Stimulated activated CD4-positive, alpha-beta T cell treated with anti-CD3 and anti-CD28 coated beads, Interleukin-4, amount 100 ng/mL, for 48 hours (primary cell): ENCODE measurements at places on chromosomes 12 and 14.

- no peak for DNase-seq
These were observed 10.7 kb upstream of the NEUROD4 start for GRCh38 chr12:55008944-55009585.

GRCh38 chr12:89370850-89371249 is 18.5 kb upstream of the DUSP6 start:
- DNase-seq = no peak

- DNase-seq = no peak
These were observed 10.2 kb downstream of the SLCO1A2 start for GRCh38 chr12:21324551-21324950.

GRCh38 chr14:21106176-21106497 is 5.3 kb downstream of the TMEM253 start:
- no peak for DNase-seq

- no peak for DNase-seq
These were observed 10.2 kb downstream of the INHBC start for GRCh38 chr12:57444744-57445143.

DNA sequence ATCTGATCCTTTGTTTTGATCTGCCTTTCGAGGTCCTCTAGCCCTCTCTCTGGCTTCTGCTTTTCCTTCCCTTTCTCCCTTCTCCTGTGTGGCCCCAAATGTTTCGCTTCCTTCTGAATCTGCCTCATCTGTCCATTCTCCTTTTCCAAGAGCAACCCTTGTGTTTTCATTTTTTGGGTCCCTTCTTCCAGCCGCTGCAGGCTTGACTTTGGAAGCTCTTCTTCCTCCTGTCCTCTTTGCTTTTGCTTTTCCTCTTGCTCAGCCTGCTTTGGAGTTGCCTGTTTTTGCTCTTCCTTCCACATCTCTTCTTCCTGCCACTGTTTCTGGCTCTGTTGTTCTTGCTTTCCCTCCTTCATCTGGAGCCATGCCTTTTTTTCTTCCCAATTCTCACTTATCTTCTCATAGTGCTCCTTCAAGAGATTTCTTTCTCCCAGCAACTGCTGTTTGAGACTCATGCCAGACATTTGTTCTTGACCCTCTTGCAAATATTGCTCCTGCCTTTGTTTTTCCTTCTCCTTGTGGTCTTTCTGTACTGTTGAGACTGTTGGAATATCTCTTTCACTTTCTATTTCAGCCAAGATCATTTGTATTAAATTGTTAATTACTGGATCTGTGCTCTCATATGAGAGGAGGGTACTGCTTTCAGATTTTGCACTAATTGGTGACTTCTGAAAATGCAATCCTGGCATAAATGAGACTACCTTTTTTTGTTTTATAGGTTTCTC is 42.4 kb downstream of the FAM186A start:
- no peak for DNase-seq

GRCh38 chr12:122111089-122111641 is 32.6 kb downstream of the MLXIP start:
- DNase-seq = no peak
